ENCODE measurements at places on chromosomes 5 and 9. TPM values are rescaled to one million over a fixed set of nuclear protein-coding genes. Genes with fewer than 3 reads are reported as not detected.

The DMRT3 gene
- total RNA-seq = not detected

The PLCXD3 gene
- total RNA-seq = 2.1 TPM

- no peak for DNase-seq
These were observed 206.1 kb upstream of the ZNF608 start for GRCh38 chr5:124952566-124952965.

The PLPPR1 gene
- 8.4 TPM for total RNA-seq

- no peak for DNase-seq
These were observed 136.5 kb downstream of the KIF4B start for GRCh38 chr5:155150012-155150411.

Data from lung (tissue), 17 donors.